Neural crest cell (in vitro differentiated cells): ENCODE measurements at places on chromosomes 7 and 10. TPM values are rescaled to one million over a fixed set of nuclear protein-coding genes. Genes with fewer than 3 reads are reported as not detected.

The SFRP5 gene
- total RNA-seq, result not detected in 2 replicates

The CALCR gene
- total RNA-seq, result 0.07 TPM in 1 of 2 replicates, not detected in the other

The ITGB8 gene
- total RNA-seq, result 18.2 and 19.9 TPM in 2 replicates

The LEP gene
- total RNA-seq, result not detected in 2 replicates

DNA sequence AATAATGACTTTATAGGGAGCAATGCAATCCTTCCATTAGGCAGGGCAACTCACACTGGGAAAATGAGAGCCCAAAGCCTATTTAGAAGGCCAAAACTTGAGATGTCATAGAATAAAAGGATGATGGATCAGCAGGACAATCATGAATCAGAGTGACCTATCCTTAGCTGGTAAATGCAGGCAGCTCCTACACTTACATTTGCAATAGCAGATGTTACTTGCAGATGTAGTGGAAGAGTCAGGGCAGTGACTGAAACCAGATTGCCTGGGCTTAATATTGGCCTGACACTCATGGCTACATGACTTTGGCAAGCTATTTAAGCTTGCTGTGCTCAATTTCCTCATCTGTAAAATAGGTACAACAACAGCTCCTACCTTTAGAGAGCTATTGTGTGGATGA, 98.7 kb downstream of the PRTFDC1 start:
- DNase-seq, result no peak

- DNase-seq, result no peak
Measured at GRCh38 chr10:119620241-119621077, 23.7 kb upstream of the TIAL1 start.

DNA sequence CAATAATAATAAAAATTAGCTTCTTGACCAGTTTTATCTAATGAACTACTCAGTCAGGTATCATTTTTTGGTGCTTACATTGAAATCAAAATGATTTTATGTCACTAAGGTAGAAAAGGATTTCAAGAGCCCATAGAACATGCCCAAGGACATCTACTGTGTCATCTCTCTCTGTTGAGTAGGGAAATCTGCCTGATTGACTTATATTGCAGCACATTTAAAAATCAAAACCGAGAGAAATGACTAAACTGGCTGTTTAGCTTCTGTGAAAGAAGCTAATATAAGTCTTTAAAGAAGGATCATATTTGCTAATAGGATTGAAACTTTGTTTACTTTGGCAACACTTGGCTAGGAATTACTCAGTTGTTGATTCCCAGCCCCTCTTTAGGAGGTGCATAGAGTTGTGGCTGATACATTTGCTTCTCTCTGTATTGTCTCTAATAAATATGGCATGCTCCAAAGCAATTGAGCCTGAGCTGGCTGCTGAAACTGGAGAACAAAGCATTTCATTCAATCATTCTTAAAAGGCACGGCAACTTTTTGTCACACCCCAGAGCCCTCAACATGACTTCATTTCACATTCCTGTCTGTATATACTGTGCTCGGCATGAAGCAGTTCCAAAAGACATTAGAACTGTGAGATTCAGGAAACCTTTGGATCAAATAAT, 1096.9 kb upstream of the POT1 start:
- DNase-seq, result no peak

GRCh38 chr7:17005271-17005670, 123.5 kb upstream of the AGR3 start:
- DNase-seq, result no peak

- DNase-seq, result no peak
Measured at GRCh38 chr7:156129522-156129921, 317.3 kb upstream of the SHH start.

DNA sequence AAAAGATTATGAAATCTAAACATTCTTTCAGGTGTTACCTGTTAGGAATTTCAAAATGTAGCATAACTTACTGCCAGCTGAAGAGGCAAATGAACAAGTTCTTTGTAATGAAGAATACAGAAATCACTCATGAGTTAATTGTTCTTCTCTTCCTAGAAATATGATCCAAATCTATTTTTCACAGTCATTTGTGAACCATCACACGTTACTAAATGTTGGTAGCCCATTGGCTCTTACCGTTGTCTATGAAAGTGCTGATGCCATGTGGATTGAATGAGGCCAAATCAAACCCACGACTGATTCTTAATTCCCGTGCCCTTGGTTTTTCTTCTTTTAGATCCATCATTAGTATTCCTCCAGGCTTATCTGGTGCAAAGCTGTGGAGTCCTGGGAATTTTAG, 15.9 kb upstream of the PON3 start:
- DNase-seq, result no peak
